ENCODE measurements at places on chromosomes 3 and 15.

DNA sequence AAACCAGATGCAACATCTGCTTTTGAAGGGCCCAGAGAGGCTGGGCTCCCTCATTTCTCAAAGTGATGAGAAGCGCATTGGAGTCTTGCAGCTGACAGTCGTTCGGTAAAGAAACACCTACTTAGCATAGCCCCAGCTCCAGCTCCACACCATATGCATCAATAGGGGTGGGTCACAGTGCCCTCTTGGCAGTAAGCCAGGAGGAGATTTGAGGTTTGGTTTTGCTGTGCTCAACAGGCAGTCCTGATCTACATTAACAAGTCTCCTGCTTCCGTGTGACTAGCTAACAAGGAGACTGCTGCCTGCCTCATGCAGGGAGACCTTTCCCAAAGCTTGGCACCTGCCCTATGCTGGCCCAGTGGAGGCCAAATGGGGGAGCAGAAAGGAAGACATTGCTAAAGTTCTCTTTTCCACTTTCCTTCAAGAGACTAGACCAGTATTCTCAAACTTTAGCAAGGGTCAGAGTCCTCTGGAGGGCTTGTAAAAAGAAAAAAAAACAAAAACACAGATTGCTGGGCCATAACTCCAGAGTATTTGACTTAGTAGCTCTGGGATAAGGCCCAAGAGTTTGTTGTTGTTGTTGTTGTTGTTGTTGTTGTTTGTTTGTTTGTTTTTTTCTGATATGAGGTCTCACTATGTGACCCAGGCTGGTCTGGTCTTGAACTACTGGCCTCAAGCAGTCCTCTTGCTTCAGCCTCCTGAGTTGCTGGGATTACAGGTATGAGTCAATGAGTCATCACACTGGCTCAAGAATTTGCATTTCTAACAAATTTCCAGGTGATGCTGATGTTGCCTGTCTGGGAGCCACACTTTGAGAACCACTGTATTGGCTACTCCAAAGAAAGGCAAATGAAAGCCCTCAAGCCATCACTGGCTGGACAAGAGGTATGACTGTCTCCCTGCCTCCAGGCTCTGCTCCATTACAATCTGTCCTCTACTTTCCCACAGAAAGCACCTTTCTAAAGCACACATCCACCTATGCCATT, 294.9 kb downstream of the RORA start:
- no peak for DNase-seq

DNA sequence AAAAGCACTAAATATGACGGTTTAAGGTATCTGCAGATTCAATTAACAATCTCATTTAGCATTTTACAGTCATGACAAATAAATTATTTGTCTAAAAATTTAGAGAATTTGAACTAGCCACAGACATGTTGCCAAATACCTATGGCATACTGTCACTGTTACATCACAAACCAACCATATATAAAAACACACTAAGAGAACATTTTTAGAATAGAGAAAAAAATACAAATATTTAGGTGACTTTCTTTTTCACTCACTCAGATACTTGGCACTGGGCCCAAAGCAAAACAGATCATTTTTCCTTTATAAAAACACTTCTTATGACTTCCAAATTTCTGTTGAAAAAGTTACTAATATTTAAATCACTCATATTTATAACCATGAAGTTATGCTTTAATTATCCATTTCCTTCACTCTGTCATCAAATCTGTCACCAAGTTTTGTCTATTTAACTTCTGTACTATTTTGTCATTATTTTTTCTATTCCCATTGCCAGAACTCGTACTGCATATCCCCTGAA, 644.7 kb downstream of the OTOL1 start:
- DNase-seq = no peak

- DNase-seq = no peak
These were observed 259.2 kb downstream of the C3orf38 start for GRCh38 chr3:88408935-88409334.

- no peak for DNase-seq
These were observed 127.1 kb downstream of the SEMA6D start for GRCh38 chr15:47844437-47844836.

DNA sequence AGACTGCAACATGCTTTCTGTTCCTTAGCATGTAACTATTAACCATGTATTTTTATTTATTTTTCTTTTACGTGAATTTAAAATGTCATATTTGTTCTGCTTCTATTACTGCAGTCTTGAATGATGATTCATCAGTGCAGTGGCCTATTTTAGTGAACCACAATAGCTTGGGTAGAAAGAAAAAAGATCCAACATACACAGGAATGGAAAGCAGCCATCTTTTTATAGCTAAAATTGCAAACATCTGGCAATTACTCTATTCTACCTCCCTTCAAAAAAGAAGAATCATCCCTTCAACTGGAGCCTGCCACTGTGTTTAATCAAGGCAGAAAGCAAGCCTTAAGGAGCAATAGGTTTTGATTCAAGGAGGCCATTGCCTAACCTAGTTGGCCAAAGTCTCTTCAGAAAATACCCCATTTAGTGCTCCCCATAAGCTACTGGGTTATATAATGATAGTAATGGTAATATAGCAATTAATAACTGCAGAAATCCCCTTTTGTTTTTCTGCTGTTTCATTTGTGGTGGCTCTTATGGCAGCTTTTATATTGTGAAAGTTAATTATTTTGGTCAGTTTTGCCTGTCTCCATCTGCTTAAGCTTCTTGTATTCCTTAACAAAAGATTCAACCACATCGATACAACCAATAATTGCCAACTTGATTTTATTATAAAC, 267.3 kb downstream of the LPP start:
- peak; percentile 51 for DNase-seq

DNA sequence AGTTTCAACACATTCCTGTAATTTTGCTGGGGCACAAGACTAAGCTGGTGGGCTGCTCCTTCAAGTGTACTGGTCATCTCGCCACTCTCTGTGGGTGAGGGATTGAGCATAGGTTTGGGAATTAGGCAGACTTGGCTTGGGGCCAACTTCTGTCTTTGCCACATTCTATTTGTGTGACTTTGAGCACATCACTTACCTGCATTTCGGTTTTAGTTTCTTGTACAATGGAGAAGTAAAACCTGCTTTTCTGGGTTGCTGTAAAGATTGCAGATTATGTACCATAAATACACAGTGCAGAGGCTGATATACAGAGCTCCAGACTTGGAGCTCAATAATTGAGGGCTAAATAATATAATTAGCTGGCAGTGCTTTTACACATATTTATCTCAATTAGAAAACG, 162.1 kb downstream of the C3orf38 start:
- DNase-seq = no peak

DNA sequence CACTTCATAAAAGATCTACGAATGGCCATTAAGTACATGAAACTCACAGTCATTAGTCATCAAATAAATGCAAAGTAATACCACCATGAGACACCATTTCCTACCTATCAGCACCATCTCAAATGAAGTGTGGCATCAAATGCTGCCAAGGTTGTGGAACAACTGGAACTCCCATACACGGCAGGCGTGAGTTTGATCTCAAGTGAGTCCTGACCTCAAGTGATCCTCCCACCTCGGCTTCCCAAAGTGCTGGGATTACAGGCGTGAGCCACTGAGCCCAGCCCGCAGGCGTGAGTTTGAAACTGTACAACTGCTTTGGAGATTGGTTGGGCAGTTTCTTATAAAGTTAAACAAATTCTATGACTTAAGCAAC, 28.8 kb upstream of the HDAC11 start:
- peak; percentile 73 for DNase-seq

- DNase-seq = no peak
These were observed 230.4 kb upstream of the WNT5A start for GRCh38 chr3:55717481-55717880.

DNA sequence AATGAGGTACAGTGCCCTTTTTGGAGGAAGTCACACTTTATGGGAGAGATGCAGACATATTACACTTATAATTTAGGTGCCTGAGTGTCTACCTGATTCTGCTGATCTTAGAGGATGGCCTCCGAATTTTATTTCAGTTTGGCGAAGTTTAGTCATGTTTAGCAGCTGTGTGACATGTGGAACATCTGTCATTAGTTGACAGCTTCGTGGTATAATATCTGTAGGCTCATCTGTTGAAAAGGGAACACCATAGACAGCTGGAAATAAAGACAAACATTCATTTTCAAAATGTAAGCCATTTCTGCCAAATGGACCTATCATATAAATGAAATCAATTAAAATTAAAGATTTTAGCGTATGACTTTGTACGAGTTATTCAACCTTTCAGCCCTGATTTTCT, 165.4 kb downstream of the CFAP20DC start:
- DNase-seq = no peak

DNA sequence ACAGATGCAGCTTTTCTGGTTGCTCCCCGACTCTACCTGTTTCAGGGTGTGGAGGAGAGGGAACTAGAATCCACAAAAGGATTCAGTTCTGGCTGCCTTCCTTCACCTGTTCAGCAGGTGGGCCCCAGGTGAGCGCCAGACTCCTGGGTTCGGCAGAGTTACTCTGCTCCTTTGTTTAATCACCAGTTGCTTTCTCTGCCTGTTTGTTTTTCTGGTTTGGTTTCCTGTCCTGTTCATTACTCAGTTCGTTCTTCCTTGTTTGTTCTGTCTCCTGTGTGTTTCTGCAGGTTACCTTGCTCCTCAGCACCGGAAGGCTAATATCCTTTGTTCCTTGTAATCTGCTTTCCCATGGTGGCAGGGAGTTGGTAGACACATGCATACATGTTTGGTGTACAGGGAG, 508.5 kb upstream of the ATP11B start:
- no peak for DNase-seq

DNA sequence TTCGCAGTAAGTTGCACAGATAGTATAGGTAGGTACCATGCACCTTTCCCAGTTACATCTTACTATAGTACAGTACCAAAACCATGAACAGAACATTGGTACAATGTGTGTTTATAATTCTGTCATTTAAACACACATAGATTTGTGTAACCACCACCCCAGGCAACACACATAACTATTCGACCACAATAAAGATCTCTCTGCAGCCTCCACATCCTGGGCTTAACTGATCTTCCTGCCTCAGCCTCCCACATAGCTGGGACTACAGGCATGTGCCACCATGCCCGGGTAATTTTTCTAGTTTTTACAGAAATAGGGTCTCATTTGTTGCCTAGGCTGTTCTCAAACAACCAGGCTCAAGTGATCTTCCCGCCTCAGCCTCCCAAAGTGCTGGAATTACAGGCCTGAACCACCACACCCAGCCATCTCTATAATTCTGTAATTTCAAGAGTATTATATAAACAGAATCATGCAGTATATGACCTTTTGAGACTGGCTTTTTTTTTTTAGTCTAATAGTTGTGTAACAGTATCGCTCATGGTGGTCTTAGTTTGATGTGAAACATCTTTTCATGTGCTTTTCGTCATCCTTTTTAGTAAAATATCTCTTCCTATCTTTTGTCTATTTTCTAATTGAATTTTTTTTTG, 13.3 kb upstream of the TMF1 start:
- DNase-seq = no peak

GRCh38 chr3:46878781-46879436, 1.4 kb downstream of the PTH1R start:
- DNase-seq = no peak

- DNase-seq = no peak
These were observed 53.6 kb downstream of the TMEM39A start for GRCh38 chr3:119409844-119410243.

- DNase-seq = no peak
These were observed 18.5 kb downstream of the NLGN1 start for GRCh38 chr3:173416070-173416469.

DNA sequence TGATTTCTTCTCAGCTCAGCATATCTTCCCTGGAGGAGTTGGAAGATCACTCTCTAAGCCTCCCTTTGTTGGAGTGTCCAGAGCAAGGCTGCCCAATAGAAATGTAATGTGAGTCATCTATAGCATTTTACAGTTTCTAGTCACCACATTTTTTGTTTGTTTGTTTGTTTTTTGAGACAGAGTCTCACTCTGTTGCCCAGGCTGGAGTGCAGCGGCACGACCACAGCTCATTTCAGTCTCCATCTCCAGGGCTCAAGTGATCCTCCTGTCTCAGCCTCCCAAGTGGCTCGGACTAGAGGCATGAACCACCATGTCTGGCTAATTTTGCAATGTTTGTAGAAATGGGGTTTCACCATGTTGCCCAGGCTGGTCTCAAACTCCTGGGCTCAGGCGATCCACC, 21.3 kb downstream of the KLHL6 start:
- peak; percentile 35 for DNase-seq

DNA sequence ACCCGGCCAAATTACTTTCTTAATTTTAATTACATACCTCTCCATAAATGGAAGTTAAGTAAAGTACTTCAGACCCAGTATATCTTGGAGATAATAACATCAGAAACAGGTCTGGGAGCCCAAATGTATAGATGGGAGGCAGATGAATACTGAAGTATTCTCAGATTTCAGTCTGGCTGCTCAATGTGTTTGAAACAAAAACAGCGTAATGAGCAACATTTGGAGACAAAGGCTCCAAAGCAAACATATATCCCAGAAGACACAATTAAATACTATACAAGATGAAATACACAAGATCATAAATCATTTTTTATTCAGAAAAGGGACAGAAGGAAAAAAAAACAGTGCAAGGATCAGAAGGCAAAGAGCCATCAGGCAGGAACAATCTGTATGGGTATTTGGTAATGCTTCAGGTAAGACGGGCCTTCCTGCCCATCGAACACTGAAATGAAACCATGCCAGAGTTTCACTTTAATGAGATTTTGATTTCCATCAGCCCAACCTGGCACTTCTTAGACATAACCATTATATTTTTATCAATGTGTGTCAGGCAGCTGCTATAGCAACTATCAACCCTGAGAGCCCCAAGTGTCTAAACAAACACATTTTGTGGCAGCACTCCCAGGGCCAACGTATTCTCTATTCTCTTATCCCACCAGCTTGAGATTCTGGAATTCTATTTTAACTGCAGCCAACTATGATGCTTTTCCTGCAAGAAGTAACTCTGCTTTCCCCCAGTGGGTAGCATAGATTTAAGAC, 210.8 kb downstream of the STT3B start:
- no peak for DNase-seq

GRCh38 chr3:94423578-94423977, 360.7 kb downstream of the NSUN3 start:
- DNase-seq = no peak

- DNase-seq = no peak
These were observed at the start of gene LRRC31 for GRCh38 chr3:169869484-169870220. LRRC31 (minus strand) TSS chr3:169869935; CDS start chr3:169869807, 128 bp downstream.

DNA sequence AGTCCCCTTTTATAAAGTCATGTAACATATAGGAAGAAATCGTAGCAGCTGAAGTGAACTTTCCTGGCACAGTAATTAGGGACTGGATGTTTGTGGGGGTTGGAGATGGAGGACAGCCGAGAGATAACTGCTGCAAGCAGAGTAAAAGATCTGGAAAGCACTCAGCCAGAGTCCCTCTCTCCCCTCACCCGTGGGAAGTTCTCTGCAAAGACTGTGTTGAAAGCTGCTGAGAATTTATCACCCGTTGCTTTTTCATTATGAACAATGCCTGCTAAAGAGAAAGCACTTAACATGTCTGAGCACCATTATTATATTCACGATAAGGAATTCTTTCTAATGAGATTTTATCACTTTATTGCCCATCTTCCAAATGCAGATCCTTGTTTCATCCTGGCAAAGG, 248.8 kb downstream of the SHOX2 start:
- DNase-seq = no peak

DNA sequence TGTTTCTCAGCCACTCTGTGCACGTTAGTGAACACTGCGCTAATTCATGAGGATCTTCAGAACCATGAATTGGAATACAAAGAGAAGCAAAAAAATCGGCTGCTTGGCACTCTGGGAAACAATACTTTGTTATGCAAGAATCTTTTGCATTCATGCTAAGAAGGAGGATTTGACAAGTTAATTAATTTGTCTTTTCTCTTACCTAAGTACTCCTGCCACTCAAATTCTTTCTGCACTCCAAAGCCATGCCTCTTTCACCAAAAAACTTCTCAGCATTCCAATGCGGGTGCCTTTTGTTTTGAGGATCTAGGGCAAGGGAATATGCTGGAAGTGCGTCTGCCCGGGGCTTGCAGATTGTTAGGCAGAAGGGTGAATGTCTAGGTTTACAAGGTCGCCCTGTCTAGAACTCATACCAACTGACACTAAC, 11.3 kb upstream of the KAT2B start:
- no peak for DNase-seq
